ENCODE measurements at places on chromosomes 5 and 9. TPM values are rescaled to one million over a fixed set of nuclear protein-coding genes. Genes with fewer than 3 reads are reported as not detected.

Gene FTMT
- not detected for total RNA-seq

- DNase-seq, result peak; percentile 48
These were observed 73.4 kb downstream of the FBXO38 start for GRCh38 chr5:148457183-148457620.

DNA sequence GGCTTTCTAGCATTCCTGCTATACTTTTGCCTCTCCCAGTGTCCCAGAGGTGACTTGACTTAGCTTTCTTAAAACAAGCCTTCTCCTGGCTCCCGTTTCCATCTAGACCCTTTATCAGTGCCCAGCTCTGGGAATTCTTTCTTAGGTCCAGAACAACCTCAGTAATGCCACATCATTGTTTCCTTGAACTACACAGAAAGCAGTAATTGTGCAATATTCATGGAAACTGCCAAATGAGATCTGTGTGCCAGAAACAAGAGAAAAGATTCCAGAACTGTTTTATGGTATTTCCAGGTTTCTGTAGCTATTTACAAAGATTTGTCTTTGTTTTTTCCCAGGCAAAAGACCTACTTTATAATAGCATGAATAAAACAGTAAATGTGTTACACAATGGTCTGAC lies 391.3 kb downstream of the SLCO4C1 start:
- no peak for DNase-seq

- no peak for DNase-seq
These were observed 11.9 kb upstream of the LPCAT1 start for GRCh38 chr5:1535646-1536045.

DNA sequence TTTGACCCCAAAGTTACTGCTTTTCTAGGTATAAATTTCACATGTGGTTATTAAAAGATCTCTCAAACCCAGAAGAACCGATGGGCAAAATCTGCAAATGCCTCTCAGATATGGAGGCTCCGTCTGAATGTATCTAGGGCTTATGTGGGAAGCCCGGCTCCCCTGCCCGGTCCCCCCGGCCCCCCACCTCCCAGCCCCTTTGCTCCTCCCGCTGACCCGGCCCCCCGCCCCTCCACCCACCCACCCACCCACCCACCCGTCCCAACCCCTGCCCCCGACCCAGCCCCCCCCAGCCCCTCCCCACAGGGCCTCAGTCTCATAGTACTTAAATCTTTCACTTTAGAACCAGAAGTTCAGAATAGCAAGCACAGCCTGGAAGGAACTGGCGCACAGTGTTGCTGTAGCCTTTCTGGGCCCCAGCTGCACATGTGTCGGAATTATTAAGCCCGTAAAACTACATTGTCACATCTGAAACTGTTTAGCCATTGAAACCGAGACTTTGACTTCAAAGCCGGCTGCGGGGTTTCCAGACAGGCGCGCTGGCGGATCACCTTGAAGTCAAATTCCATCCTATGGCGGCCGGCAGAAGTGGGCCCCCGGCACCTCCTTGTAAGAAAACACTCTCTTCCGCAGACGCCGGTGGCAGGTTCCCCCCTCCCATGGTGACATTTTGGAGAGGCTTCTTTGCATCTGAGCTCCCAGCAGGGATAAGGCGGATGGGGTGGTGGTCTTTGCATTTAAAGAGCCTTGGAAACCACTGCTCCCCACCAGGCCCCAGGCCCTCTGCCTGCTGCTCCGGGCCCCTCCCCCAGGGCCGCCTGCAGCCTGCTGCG lies 12.8 kb downstream of the NKD2 start:
- DNase-seq, result no peak

DNA sequence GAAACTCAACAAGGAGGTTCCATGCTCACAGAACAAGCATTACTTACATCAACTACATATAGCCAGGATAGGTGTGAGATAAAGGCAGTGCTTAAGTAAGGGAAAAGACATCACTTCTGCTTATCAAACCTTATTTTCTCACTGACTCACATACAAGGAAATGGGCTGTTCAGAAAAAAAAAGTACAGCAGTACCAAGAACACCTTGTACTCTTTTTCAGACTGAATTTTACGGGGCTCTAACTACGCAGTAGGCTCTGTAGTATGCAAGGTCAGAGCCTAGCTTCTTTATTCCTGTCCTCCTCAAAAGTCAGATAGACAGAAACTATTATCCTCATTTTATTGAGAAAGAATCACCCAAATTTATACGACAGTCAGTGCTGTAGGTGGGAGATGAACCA lies 5.8 kb downstream of the PSMB7 start:
- DNase-seq, result no peak

GRCh38 chr5:53201746-53202145 lies 92.2 kb upstream of the MOCS2 start:
- DNase-seq, result no peak

All from B cell (primary cell).